ENCODE measurements at places on chromosomes 2 and 18.

GRCh38 chr2:101272045-101272784 is 19.5 kb downstream of the CNOT11 start:
- DNase-seq: peak; percentile 69

DNA sequence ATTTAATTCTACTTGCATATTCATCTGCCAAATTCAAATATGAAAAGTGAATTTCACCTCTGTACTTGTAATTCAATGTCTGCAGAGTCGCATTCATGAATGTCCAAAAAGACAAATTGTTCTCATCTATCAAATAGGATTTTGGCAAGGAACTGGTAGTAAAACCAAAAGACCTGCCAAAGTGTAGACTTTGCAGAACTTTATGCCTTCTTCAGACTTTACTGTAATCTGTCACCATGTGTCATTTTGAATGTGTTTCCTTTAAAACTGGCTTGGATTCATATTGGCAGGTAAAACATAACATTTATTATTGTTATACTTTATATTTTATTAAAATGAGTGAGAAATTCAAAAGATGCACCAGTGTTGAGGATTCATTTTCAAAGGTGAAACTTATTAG is 701.9 kb upstream of the LINC00305 start:
- DNase-seq: no peak

GRCh38 chr2:236169741-236170589 is 1.8 kb upstream of the GBX2 start:
- no peak for DNase-seq

- no peak for DNase-seq
Measured at GRCh38 chr2:104404526-104404925, 449.4 kb upstream of the POU3F3 start.

DNA sequence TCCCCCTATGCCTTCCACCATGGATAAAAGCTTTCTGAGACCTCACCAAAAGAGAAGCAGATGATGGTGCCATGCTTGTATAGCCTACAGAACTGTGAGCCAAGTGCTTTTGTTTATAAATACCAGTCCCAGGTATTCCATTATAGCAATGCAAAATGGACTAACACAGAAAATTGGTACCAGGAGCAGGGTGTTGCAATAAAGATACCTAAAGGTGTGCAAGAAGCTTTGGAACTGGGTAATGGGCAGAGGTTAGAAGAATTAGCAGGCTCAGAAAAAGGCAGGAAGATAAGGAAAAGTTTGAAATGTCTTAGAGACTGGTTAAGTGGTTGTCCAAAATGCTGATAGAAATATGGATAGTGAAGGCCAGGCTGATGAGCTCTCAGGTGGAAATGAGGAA is 16.3 kb upstream of the SCYGR2 start:
- DNase-seq: no peak

- peak; percentile 58 for DNase-seq
Measured at GRCh38 chr2:10048501-10049171, 5.3 kb downstream of the KLF11 start.

DNA sequence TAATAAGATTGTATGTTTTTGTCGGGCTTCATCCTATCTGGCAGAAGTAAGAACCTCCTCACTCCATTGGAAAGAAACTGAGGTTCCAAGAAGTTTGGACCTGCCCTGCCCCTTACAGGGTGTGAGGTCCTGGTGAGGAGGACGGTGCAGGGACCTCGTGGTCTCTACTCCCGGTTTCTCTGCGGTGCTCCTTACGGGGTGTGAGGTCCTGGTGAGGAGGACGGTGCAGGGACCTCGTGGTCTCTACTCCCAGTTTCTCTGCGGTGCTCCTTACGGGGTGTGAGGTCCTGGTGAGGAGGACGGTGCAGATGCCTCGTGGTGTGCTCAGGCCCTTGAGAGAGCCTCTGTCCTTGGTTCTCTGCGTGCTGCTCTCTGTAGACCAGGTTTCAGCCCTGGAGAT is 5.2 kb downstream of the CTDP1 start:
- no peak for DNase-seq

DNA sequence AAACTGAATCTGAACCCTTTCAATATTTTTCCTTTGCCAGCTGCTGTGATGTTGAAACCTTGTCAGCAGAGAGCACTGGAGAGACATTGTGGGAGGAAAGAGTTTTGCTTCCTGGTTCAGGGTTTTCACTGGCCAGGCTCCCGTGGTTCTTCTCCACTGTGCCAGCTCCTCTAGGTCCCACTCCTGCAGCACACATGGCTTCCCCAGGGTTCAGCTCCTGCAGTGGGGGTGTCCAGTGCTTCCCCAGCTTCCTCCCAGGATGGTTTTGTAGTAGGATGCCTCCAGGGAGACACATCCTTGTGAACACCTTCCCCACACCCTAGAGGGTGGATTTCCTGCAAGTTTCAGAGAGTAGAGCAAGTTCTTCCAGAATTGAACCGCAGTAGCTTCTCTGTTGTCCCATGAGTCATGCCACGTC is 24.0 kb upstream of the SULT1C3 start:
- DNase-seq: peak; percentile 66

- peak; percentile 25 for DNase-seq
Measured at GRCh38 chr2:11582862-11583752, 49.3 kb downstream of the GREB1 start.

DNA sequence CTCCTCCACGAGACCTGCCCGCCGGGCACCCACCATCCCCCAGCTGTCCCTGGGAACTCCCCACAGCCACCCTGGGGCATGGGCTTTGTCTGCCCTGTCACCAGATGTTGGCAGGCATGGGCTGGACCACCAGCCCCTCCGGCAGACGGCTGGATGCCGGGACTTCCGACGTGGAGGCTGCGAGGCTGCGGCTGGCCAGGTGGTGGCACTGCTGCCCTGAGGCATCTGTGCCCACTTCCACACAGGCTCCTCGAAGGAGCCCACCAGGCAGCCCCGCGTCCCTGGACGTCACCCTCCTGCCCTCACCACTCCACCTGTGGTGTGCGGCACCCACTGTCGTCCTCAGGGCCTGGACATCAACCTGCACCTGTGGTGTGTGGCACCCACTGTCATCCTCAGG is 319.9 kb upstream of the SALL3 start:
- DNase-seq: no peak

DNA sequence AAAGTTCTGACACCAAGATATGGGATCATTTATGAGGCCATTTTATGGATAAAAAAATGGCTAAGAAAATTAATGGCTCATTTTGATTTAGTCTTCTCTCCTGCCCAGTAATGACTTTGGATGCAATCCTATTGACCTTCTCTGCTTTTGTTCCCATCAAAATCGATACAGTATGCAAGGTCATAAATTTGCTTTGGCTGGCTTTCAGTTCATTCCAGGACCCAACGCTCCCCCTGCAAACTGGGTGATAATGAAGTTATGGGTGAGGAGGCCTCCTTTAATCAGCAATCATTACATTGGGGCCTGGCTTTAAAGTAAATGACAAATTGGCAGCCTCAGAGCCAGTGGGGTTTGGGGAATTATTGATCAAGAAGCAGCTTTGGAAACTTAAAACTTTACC is 351.8 kb upstream of the GYPC start:
- DNase-seq: no peak

GRCh38 chr2:121521359-121521758 is 9.3 kb upstream of the RNU4ATAC start:
- DNase-seq: no peak

- DNase-seq: peak; percentile 44
Measured at GRCh38 chr2:101327863-101328394, 19.4 kb upstream of the RNF149 start.

- no peak for DNase-seq
Measured at GRCh38 chr2:12847694-12848575, 131.2 kb downstream of the TRIB2 start.

- DNase-seq: peak; percentile 55
Measured at GRCh38 chr2:144331674-144332355, 188.1 kb downstream of the ZEB2 start.

GRCh38 chr18:48942554-48943261 is 8.1 kb downstream of the SMAD7 start:
- peak; percentile 100 for DNase-seq

DNA sequence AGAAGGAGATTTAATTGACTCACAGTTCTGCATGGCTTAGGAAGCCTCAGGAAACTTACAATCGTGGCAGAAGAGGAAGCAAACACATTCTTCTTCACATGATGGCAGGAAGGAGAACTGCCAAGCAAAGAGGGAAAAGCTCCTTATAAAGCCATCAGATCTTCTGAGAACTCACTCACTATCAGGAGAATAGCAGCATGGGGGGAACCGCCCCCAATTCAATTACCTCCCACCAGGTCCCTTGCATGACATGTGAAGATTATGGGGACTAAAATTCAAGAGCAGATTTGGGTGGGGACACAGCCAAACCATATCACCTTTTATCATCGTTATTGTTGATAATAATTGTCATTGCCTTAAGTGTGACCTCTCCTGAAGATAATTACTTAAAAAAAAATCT is 197.9 kb upstream of the SLC14A2 start:
- DNase-seq: no peak

DNA sequence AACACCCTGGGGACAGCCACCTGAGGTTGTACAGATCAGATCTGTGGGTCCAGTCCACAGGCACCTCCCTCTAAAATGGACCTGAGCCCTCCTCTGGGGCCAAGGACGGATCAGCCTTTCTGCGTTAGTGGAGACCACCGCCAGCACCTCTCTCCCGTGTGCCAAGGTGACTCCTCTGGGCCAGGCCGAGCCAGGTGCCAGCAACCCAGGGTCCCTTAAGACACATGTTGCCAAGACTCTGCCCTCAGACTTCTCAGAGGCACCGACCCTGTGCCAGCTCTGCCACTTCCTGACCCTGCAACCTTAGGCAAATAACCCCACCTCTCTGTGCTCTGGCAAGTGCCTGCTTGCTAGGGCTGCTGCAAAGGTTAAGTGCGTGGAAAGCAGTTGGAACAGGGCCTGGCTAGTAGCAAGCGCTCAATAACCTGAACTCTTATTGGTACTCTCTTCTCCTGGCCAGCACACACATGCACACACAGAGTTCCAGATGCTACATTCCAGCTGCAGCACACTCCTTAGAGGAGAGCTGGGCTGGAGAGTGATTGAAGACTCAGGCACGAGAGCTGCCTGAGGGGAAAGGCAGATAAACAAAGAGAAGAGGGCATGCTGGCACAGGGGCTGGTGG is 105.6 kb downstream of the TNS1 start:
- no peak for DNase-seq

GRCh38 chr2:206859330-206859739 is 80.0 kb upstream of the CPO start:
- no peak for DNase-seq

- no peak for DNase-seq
Measured at GRCh38 chr18:49910986-49911385, 97.7 kb upstream of the ACAA2 start.

GRCh38 chr2:6506361-6506794 is 359.3 kb downstream of the CMPK2 start:
- peak; percentile 74 for DNase-seq

DNA sequence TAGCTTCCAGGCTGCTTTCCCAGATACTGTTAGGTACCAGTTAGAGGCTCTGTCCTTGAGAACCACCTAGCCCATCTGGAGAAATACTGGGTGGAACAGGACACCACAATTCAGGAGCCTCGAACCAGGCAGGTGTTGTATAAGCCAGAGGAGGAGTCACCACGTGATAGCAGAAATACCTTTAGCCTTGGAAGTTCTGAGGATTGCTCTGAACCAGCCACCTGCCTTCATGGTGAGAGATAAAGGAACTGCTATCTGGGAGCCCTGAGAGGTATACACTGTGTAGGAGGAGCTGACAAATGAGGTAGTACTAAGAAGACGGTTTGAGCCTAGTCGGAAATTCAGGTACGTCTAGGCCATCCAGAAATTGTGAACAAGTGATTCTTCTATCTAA is 7.6 kb upstream of the GPBAR1 start:
- no peak for DNase-seq

DNA sequence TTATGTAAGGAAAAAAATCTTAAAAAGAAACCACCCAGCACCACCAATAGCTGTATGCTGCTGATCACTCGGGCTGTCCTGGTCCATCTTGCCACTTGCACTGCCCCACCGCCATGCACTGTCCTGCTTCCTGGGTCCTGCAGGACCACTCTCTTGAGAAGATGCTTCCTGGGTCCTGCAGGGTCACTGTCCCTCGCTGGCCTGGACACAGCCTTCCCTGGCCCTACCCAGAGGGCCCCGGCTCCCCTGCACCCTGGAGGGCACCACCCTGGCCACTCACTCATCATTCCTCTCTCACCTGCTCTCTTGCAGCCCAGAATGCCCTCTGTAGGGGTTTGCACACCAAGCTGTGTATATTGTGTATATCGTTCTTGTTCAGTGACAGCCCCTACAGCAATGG is 2.4 kb upstream of the OTOS start:
- no peak for DNase-seq

- no peak for DNase-seq
Measured at GRCh38 chr18:10197097-10197496, 257.3 kb upstream of the APCDD1 start.

DNA sequence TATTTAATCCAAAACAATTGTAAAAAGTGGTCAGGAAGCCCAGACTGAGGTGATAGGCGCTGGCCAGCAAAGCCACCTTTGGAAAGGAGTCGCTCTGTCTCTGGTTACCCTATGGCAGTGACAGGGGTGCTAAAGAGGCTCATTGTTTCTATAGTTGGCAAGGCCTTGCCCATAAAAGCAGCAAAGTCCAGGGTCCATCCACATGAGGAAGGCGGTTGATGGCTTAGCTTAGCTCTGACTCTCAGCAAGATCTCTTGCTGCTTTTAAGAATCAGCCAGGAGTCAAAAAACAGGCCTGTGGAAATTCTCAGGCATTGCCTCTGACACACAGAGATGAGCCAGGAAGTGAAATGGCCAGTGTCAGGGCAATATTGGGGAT is 57.8 kb upstream of the CYP26B1 start:
- DNase-seq: no peak

GRCh38 chr2:236557306-236558030 is 12.2 kb upstream of the ACKR3 start:
- DNase-seq: no peak

GRCh38 chr2:72896446-72896845 is 9.2 kb downstream of the SPR start:
- peak; percentile 44 for DNase-seq

Data from renal cortical epithelial cell (primary cell).